ENCODE measurements at places on chromosomes 5 and 9.

DNA sequence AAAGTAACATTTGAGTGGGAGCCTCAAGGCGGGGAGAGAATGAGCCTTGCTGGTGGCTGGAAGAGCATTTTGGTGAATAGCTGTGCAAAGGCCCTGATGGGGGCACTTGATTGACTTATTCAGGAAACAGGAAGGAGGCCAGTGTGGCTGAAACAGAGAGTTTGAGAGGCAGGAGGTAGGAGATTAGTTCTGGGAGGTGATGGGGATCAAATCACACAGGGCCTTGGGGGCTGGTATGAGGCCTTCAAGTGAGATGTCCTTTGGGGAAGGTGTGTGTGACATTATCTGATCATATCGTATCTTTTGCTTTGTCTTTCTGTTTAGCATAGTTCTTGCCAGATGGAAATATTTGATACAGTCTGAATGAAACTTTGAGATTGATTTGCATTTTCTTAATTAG is 172.3 kb downstream of the TENT4A start:
- DNase-seq = no peak

- DNase-seq = no peak
Measured at GRCh38 chr9:135500071-135500524, 384 bp upstream of the MRPS2 start.

- DNase-seq = no peak
Measured at GRCh38 chr5:8773046-8773615, 772.7 kb downstream of the SEMA5A start.

DNA sequence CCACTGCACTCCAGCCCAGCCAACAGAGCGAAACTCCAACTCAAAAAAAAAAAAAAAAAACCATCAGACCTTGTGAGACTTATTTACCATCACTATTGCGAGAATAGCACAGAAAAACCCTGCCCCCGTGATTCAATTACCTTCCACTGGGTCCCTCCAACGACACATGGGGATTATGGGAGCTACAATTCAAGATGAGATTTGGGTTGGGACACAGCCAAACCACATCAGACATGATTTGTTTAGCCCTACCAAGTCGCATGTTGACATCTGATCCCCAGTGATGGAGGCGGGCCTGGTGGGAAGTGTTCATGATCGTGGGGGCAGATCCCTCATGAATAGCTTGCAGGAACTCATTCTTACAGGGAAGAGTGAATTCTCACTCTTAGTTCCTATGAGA is 26.6 kb downstream of the MYO10 start:
- no peak for DNase-seq

DNA sequence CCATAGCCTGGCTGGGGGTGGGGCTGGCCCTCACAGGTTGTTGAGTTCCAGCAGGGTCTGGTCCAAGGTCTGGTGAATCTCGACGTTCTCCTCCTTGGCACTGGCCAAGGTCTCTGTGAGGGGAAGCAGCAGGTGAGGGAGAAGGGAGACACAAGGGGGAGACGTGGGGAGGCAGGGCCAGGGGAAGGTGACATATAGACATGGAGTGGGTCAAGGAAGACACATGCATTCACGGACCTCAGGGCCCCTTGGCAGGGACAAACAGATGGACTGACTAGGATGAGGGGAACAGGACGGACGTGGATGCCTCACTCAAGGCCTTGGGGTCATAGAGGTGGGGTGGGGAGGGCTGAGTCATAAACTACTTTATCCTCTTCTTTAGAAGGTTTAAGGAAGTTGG is 7.7 kb downstream of the TPM2 start:
- DNase-seq = no peak

DNA sequence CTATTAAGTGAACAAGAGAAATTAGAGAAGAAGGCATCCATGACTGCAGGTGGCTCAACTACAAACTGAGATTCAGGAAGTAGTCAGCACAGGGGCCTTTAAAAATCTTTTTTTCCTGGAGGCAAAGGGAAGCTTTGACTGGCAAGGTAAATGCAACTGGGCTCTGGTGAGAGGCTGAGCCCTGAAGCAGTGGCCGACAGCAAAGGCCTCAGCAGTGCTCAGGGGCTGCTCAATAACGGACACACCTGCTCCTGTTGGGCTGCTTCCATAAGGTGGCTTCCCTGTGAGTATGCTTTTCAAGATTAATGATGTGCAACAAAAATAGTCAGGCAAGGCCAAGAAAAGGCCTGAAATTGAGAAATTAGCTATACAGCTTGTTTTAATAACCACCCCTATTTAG is 134.2 kb upstream of the RGMB start:
- DNase-seq = no peak
